ENCODE measurements at places on chromosomes 4 and X.

DNA sequence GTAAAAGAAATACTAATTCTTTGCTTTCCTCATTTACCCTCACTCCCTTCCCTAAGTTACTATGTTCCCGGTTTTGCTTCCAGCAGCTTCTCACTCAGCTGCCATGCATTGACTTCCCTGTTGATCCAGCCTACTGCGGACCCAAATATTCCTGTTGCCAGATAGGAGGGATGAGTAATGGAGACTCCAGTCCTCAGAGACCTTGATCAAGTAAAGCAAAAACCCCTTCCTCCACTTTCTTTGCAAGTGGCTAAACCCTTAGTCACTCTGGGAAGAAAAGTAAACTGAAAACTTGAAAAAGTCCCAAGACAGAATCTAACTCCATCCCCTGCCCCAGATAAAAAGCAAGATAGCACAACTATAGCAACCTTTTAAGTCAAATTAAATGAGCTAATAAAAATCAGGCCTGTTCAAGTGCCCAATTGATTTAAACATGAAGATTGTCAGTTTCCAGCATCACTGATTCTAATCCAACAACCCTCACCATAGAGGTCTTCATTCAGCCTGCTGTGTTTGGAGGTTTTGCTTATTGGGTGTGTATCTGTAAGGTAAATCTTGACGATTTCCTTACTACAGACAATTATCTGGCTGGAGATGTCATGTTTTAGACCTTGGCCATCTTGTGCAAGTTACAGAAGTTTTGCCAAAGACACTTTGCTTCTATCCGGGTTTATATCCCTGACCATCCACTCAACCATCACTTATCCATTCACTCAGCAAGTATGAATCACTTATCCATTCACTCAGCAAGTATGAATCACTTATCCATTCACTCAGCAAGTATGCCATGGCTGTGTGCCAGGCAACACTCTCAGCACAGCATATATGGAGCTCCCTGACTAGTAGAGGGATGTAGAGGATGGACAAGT lies 17.6 kb downstream of the FGFBP1 start:
- no peak for DNase-seq

GRCh38 chr4:101439926-101440325 lies 92.6 kb upstream of the PPP3CA start:
- no peak for DNase-seq

DNA sequence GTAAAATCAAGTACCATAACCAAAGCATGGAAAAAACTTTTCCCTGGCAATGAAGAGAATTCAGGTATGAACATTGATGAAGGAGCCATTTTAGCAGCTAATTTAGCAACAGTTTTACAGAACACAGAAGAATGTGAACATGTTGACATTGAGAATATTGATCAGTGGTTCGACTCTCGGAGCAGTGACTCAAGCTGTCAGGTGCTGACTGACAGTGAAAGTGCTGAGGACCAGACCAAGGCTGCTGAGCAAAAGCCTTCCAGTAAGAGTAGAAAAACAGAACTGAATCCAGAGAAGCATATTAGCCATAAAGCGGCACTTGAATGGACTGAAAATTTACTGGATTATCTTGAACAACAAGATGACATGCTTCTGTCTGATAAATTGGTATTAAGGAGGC lies 2.8 kb downstream of the TIGD2 start:
- no peak for DNase-seq

DNA sequence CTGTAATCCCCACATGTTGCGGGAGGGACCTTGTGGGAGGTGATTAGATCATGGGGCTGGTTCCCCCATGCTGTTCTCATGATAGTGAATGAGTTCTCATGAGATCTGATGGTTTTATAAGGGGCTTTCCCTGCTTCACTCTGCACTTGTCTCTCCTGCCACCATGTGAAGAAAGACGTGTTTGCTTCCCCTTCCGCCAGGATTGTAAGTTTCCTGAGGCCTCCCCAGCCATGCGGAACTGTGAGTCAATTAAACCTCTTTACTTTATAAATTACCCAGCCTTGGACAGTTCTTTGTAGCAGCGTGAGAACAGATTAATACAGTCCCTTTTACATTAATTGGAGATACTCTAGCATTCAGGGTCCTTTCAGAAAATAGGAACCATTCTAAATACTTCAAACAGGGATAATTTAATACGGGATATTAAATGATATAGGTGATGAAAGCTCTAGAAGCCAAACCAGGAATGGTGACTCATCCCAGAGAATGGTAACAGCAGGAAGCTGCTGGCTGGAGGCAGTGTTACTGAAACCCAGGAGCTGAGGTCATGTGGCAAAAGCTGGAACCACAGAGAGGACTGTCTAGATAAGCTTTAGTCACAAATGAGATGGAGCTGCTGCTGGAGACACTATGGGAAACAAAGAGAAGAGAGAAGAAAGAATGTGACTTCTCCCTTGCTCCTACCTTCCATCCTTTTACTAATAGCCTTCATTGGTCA lies 57.3 kb downstream of the GSTCD start:
- DNase-seq, result no peak

DNA sequence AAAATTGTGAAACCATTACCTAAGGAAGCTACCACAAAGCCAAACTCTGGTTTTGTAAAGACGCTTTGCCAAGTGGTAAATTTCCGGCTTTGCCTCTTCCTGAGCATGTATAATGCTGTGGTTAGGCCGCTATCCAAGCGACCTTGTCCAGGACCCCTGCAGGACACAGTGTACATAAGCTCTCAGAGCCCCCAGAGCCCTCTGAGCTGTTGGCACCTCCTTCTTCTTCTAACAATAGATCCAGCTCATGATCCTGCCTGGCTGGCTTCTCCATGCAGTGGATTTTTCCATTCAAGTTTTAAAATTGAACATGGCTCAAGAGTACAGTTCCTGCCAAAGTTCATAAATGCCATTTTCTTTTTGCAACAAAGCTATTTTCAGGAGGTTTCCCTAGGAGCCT lies 326.7 kb downstream of the MAPK10 start:
- DNase-seq, result no peak

DNA sequence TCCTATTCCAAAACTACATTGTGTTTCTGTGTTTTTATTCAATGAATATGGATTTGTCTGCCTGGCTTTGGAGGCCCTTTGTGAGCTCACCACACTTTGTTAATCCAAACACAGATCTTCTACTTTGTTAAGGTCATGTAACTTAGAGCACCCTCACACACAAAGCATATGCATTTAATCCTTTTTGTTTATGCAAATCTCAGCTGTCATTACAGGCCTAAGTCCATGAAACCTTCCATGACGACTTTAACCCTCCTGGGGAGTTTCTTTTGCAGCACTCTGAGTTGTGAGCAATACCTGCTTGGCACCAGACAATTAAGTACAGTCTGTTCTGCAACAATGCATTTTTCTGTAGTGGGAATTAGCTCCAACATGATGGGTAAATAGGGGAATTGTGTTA lies 14.9 kb downstream of the CCSER1 start:
- no peak for DNase-seq

GRCh38 chr4:3630598-3631543 lies 98.6 kb upstream of the LRPAP1 start:
- DNase-seq, result no peak

GRCh38 chrX:8632924-8633323 lies 99.0 kb downstream of the ANOS1 start:
- no peak for DNase-seq

DNA sequence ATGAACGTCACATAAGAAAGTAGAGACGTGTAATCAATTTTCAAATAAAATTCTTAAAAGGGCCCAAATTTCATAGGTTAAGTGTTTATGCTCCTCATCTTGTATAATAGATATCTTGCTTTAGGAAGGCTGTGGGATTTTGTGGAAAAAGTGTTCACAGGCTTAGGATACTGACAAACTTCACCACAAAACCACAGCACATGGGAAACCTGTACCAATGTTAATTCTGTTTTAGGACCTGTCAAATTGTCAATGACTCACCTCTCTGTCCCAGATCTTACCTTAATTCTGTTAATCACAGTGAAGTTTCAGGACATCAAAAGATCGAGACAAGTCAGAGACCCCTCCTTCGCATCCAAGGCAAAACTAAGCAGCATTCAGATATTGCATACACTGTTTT lies 24.2 kb downstream of the FGFBP1 start:
- no peak for DNase-seq

- no peak for DNase-seq
Observed at GRCh38 chrX:137747244-137748043, 181.5 kb downstream of the ZIC3 start.

- DNase-seq, result no peak
Observed at GRCh38 chr4:155972098-155972497, 18.4 kb upstream of the CTSO start.

GRCh38 chr4:86159216-86159615 lies 200.6 kb downstream of the MAPK10 start:
- DNase-seq, result no peak

GRCh38 chr4:147597561-147597960 lies 19.6 kb upstream of the TMEM184C start:
- DNase-seq, result no peak

GRCh38 chrX:150405576-150405975 lies 42.5 kb downstream of the MAMLD1 start:
- DNase-seq, result no peak

GRCh38 chr4:105306820-105307219 lies 160.1 kb downstream of the TET2 start:
- no peak for DNase-seq

DNA sequence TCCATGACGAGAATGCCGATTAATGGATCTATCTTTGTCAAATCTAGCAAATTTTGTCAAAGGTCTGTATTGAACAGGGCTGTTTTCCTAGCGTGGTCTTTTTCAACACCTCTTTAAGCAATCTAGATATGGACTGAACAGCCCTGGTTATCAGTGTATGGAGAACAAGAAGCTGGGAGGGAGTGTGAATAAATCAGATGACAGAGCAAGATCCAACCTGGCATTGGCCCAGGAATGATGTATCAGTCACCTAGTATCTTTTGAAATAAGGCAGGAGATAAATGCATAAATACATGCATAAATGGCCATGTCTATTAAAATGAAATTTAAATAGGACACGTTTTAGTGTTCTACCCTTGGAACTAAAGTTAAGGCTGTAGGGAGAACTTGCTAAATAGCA lies 15.7 kb upstream of the AP1S2 start:
- DNase-seq, result no peak

- DNase-seq, result no peak
Observed at GRCh38 chr4:121212806-121213205, 48.7 kb upstream of the TNIP3 start.

- no peak for DNase-seq
Observed at GRCh38 chr4:188297873-188298272, 158.6 kb downstream of the TRIML1 start.

DNA sequence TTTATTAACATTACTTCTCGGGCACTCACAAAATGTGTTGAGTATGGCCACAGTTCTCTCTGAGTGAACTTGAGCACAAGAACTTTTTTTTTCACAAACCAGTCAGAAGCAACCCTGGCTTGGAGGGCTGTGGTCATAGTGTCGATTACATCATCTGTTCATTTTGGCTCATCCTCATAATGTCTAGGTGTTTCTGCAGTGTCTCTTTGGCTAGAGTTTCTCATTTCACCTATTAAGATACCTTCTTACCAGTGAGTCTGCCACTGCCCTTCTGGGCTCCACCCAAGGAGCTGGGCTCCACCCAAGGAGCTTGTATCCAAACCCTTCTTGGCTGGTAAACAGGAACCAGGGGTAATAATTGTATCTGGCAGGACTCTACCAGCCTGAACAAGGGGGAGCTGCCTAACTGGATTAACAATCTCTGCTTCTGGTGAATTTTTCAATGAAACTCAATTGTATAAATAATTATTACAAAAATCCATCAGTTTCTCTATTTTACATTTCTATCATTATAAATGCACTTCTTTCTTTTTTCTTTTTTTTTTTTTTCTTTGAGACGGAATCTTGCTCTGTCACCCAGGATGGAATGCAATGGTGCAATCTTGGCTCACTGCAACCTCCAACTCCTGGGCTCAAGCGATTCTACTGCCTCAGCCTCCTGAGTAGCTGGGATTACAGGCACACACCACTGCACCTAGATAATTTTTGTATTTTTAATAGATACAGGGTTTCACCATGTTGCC lies 667.7 kb upstream of the SLIT2 start:
- no peak for DNase-seq

GRCh38 chr4:153258750-153259149 lies 54.5 kb downstream of the TRIM2 start:
- DNase-seq, result no peak

GRCh38 chrX:115047715-115048114 lies 30.3 kb upstream of the IL13RA2 start:
- DNase-seq, result no peak

DNA sequence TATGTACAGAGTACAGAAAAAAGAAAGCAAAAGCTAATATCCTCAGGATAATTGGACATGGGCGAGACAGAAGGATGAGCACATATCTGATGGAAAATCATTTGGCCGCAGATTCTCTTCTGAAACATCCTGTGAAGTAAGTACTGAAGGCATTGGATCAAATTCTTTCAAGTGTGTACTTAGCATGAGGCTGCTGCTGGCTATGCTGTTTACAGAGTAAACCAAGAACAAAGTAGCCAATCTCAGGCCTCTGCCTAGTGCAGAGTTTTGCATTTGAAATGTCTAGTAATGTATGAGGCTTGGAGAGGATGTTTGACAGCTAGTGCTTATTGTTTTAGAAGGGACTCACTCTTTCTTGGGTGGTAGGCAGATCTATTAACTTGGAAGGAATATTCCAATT lies 128.5 kb downstream of the MAGEC2 start:
- DNase-seq, result no peak

DNA sequence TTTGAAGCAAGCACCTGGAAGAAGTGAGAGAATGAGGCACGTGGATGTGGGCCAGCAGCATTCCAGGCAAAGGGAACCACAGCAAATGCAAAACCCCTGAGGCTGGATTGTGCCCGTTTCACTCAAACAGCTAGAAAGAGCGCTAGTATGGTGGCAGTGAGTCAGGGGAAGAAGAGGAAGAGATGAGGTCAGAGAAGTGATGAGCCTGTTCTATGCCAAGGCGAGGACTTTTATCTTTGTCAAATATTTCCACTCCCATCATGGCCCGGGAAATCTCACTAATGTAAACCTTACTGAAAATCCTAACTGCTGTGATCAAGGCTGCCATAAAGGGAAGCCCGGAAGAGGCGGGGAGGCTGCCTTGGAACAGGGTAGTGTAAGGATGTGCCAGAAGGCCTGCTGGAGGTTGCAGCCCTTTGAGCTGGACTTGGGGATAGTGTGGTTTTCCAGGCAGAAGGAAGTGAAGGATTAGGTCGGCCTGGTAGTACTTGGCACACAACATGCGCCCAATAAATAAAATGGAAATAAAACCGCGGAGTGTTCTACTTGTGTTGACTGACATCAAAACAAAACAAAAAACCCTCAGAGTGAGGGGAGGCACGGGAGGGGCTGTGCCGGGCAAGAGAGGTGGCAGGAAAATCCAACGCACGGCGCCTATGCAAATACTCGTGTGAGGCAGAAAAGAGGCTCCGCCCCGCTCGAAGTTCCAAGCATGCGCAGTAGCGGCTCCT lies 1.2 kb upstream of the CDK16 start:
- no peak for DNase-seq

GRCh38 chr4:6773106-6773505 lies 9.4 kb upstream of the KIAA0232 start:
- DNase-seq, result no peak

- no peak for DNase-seq
Observed at GRCh38 chr4:7167706-7168105, 24.6 kb upstream of the SORCS2 start.

GRCh38 chrX:39492497-39493162 lies 605.1 kb downstream of the BCOR start:
- no peak for DNase-seq

All from stimulated activated CD4-positive, alpha-beta T cell treated with anti-CD3 and anti-CD28 coated beads, Interleukin-1b, Interleukin-23, amount 100 ng/mL, for 24 hours (primary cell).